ENCODE measurements at places on chromosomes 2 and 18. TPM values are rescaled to one million over a fixed set of nuclear protein-coding genes. Genes with fewer than 3 reads are reported as not detected.

The DUSP19 gene
- 2.2 TPM for total RNA-seq

The CXCR4 gene
- total RNA-seq: 33.1 TPM

The BCL11A gene
- total RNA-seq: 0.22 TPM

The ASB18 gene
- total RNA-seq: not detected

The KCNK3 gene
- total RNA-seq: 6.9 TPM

The HADHB gene
- 109 TPM for total RNA-seq

The ATP8B1 gene
- total RNA-seq: 10.2 TPM

The LYPD6B gene
- not detected for total RNA-seq

DNA sequence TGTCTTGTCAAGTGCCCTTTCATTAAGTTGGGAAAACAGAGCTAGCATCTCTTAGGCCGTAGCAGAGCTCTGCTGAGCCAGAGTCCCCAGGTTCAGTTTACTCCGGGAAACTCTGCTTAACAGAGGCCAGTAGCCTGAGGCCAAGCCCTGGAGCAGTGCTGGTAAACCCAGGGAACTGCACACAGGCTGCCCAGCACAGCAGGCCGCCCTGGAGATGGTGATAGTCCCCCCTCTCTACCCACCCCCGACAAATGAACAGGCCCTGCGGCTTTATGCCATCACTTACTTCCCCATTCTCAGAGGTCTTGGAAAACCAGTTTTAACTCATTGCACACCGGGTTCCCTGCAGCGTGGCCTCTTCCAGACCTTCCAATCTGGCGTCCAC lies 3.5 kb downstream of the CNNM4 start:
- no peaks in the 10 kb centered on the region for H3K27me3 ChIP-seq
- no peaks in the 10 kb centered on the region for H3K4me1 ChIP-seq
- no peaks in the 10 kb centered on the region for H3K36me3 ChIP-seq
- peak overlapping the region; percentile 66 for H3K27ac ChIP-seq

GRCh38 chr2:236909193-236909504 lies 176.5 kb upstream of the COPS8 start:
- no peak for DNase-seq
- no peaks in the 10 kb centered on the region for H3K4me1 ChIP-seq
- H3K4me3 ChIP-seq: no peak overlapping the region
- H3K36me3 ChIP-seq: no peaks in the 10 kb centered on the region
- H3K27me3 ChIP-seq: no peaks in the 10 kb centered on the region

DNA sequence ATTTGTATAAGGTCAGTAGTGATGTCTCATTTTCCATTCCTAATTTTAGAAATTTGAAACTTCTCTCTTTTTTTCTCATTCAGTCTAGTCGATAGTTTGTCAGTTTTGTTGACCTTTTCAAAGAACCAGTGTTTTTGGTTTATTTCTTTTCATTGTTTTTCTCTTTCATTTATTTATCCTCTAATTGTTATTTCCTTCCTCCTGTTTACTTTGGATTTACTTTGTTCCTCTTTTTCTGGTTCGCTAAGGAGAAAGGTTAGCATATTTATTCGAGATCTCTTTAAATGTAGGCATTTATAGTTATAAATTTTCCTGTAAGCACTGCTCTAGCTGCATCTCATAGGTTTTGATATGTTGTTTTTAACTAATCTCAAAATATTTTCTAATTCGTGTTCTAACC lies 65.1 kb upstream of the TXNDC2 start:
- H3K4me3 ChIP-seq: no peak overlapping the region
- no peaks in the 10 kb centered on the region for H3K4me1 ChIP-seq
- no peaks in the 10 kb centered on the region for H3K27me3 ChIP-seq
- H3K36me3 ChIP-seq: no peaks in the 10 kb centered on the region

- H3K4me3 ChIP-seq: no peak overlapping the region
- no peaks in the 10 kb centered on the region for H3K27me3 ChIP-seq
- no peak overlapping the region for H3K27ac ChIP-seq
- peaks cover 9% of the 10 kb centered on the region for H3K4me1 ChIP-seq
Observed at GRCh38 chr2:86368161-86368824, 30.9 kb upstream of the REEP1 start.

- H3K4me3 ChIP-seq: no peak overlapping the region
- DNase-seq: no peak
- H3K27ac ChIP-seq: no peak overlapping the region
- no peaks in the 10 kb centered on the region for H3K36me3 ChIP-seq
- H3K27me3 ChIP-seq: no peaks in the 10 kb centered on the region
Observed at GRCh38 chr2:42877511-42877910, 85.1 kb upstream of the HAAO start.

GRCh38 chr18:35157181-35157580 lies 83.7 kb upstream of the ZNF397 start:
- no peak overlapping the region for H3K4me3 ChIP-seq
- H3K27me3 ChIP-seq: no peaks in the 10 kb centered on the region
- H3K36me3 ChIP-seq: no peaks in the 10 kb centered on the region
- H3K27ac ChIP-seq: no peak overlapping the region
- H3K4me1 ChIP-seq: no peaks in the 10 kb centered on the region

DNA sequence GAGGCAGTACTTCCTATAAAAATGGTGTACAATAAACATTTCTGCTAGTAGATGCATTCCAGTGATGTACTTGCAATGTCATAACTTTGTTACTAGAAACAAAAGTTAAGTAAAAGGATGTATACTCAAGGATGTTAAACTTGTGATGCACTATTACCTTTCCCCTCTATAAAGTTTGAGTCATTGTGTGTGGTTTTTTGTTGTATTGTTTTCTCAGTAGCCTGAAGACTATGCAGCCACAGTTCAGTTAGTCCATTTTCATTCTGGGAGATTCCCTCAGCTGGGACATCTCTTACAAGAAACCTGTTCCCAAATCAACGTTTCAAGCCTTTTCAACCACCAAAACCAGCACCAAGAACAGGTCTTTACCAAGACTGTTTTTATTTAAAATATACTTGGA lies 5.6 kb downstream of the ATP5MC3 start:
- H3K27ac ChIP-seq: no peak overlapping the region
- peaks cover 9% of the 10 kb centered on the region for H3K4me1 ChIP-seq
- peaks cover 11% of the 10 kb centered on the region for H3K36me3 ChIP-seq
- H3K4me3 ChIP-seq: no peak overlapping the region
- H3K27me3 ChIP-seq: no peaks in the 10 kb centered on the region

DNA sequence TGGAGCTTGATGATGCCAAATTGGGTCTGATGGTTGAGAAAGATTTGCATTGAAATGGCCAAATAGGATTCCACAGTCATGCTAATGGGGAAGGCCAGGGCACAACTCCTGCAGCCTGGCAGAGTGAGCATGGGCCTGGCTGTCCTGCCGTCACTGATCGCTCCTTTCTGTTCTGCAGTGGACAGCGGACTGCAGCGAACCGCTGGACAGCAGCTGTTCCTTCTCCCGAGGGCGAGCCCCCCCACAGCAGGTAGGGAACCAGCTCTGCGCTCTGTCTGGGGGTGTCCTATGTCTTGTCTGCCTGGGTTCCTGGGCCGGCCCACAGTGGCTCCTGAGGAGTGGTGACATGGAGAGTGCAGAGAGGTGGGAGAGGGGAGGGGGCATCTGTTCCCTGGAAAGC lies 97.6 kb downstream of the CTIF start:
- no peaks in the 10 kb centered on the region for H3K36me3 ChIP-seq
- H3K27ac ChIP-seq: no peak overlapping the region
- no peak for DNase-seq
- no peak overlapping the region for H3K4me3 ChIP-seq
- H3K27me3 ChIP-seq: no peaks in the 10 kb centered on the region

GRCh38 chr2:172096626-172097547 lies 5.8 kb downstream of the DLX2 start:
- no peak for DNase-seq
- peaks cover 100% of the 10 kb centered on the region for H3K27me3 ChIP-seq
- H3K4me1 ChIP-seq: no peaks in the 10 kb centered on the region
- peak overlapping the region; percentile 6 for H3K4me3 ChIP-seq
- H3K36me3 ChIP-seq: no peaks in the 10 kb centered on the region

DNA sequence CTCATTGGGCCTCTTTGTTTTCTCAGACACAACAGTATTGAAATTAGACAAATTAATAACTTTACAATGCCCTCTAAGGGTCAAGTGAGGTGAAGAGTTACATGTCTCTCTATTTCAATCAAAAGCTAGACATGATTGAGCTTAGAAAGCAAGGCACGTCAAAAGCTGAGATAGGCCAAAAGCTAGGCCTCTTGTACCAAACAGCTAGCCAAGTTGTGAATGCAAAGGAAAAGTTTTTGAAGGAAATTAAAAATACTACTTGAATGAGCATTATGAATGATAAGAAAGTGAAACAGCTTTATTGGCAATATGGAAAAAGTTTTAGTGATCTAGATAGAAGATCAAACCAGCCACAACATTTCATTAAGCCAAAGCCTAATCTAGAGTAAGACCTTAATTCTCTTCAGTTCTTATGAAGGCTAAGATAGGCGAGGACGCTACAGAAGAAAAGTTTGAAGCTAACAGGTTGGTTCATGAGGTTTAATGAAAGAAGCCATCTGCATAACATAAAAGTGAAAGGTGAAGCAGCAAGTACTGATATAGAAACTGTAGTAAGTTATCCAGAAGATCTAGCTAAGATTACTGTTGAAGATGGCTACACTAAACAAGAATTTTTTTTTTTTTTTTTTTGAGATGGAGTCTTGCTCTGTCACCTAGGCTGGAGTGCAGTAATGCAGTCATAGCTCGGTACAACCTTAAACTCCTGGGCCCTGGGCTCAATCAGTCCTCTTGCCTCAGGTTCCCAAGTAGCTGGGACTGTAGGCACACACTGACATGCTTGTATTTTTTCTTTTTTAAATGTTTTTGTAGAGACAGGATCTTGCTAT lies 65.5 kb downstream of the FAM117B start:
- H3K4me3 ChIP-seq: no peak overlapping the region
- no peak overlapping the region for H3K27ac ChIP-seq
- H3K36me3 ChIP-seq: no peaks in the 10 kb centered on the region
- H3K27me3 ChIP-seq: no peaks in the 10 kb centered on the region

GRCh38 chr2:173990970-173991819 lies 26.0 kb upstream of the SP3 start:
- no peaks in the 10 kb centered on the region for H3K4me1 ChIP-seq
- DNase-seq: peak; percentile 78
- H3K27ac ChIP-seq: no peak overlapping the region

DNA sequence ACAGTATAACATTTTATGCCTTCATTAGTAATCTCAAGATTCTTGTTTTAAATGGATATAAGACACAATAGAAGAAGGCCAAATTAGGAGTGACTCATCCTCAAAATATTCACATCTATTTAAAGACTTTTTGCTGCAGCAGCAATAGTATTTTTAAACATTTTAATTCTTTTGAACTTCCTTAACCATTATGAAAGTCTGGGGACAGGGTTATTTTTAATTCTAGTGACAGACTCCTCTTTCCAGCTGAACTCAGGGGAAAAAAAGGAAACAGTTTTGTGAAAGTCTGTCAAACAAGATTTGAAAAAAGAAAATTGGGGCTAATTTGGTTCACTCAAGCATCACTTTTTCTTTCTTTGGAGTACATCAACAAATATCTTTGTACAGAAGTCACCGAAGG lies 541.8 kb downstream of the NUP35 start:
- no peak overlapping the region for H3K27ac ChIP-seq
- DNase-seq: no peak
- no peaks in the 10 kb centered on the region for H3K4me1 ChIP-seq
- no peaks in the 10 kb centered on the region for H3K27me3 ChIP-seq

DNA sequence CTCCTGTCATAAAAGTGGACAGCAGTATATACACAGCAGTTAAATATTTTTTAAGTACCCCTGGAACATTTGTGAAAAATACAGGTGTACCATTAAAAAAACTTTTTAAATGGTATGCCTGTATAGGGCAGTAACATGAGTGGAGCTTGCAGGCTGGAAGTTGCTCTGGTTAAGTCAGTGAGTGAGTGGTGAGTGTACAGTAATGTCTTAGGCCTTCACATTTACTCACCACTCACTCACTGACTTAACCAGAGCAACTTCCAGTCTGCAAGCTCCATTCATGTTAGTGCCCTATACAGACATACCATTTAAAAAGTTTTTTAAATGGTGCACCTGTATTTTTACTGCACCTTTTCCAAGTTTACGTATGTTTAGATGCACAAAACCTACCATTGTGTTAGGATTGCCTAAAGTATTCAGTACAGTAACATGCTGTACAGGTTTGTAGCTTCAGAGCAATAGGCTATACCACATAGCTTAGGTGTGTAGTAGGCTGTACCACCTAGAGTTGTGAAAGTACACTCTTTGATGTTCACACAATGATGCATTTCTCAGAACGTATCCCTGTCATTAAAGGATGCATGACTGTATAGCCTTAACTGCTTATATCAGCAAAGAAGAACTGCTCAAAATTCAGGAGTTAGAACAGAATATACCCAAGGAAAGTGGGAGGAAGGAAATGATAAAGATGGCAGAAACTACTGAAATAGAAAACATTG lies 112.6 kb downstream of the EHBP1 start:
- H3K4me3 ChIP-seq: no peak overlapping the region
- peaks cover 26% of the 10 kb centered on the region for H3K4me1 ChIP-seq
- H3K27me3 ChIP-seq: no peaks in the 10 kb centered on the region
- no peak overlapping the region for H3K27ac ChIP-seq

GRCh38 chr2:105934467-105934866 lies 189.8 kb downstream of the NCK2 start:
- DNase-seq: no peak
- H3K27me3 ChIP-seq: no peaks in the 10 kb centered on the region
- H3K27ac ChIP-seq: no peak overlapping the region
- no peaks in the 10 kb centered on the region for H3K36me3 ChIP-seq
- H3K4me3 ChIP-seq: no peak overlapping the region
- H3K4me1 ChIP-seq: peaks cover 10% of the 10 kb centered on the region

DNA sequence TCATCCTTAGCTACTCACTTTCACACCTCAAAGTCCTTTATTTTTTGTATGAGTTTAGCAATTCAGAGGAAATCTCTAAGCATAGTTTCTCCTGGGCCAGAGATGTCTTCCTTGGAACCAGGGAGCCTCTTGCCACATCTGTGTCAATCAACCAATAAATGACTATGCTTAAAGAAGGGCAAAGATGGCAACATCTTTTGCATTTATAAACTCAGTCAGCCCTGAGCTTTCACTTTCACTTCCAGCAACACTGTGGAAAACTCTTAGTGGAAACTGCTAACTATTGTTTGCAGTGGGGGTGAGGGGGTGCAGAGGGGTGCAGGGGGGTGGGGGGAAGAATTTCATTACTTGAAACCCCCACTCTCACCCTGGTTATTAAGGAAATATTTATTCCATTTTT lies 3.4 kb downstream of the ACVR1C start:
- H3K27me3 ChIP-seq: no peaks in the 10 kb centered on the region
- no peak overlapping the region for H3K4me3 ChIP-seq
- H3K36me3 ChIP-seq: no peaks in the 10 kb centered on the region
- no peak overlapping the region for H3K27ac ChIP-seq
- H3K4me1 ChIP-seq: peaks cover 9% of the 10 kb centered on the region

- no peak overlapping the region for H3K27ac ChIP-seq
- H3K36me3 ChIP-seq: no peaks in the 10 kb centered on the region
- H3K4me3 ChIP-seq: no peak overlapping the region
- no peaks in the 10 kb centered on the region for H3K27me3 ChIP-seq
- DNase-seq: no peak
Observed at GRCh38 chr2:152093464-152093863, 5.4 kb downstream of the CACNB4 start.
